ENCODE measurements at places on chromosomes 2 and 18.

- DNase-seq: no peak
Observed at GRCh38 chr2:221001381-221001801, 570.7 kb downstream of the EPHA4 start.

- no peak for DNase-seq
Observed at GRCh38 chr2:41784496-41784895, 263.3 kb upstream of the PKDCC start.

- DNase-seq: no peak
Observed at GRCh38 chr2:154264024-154264423, 392.3 kb downstream of the GALNT13 start.

DNA sequence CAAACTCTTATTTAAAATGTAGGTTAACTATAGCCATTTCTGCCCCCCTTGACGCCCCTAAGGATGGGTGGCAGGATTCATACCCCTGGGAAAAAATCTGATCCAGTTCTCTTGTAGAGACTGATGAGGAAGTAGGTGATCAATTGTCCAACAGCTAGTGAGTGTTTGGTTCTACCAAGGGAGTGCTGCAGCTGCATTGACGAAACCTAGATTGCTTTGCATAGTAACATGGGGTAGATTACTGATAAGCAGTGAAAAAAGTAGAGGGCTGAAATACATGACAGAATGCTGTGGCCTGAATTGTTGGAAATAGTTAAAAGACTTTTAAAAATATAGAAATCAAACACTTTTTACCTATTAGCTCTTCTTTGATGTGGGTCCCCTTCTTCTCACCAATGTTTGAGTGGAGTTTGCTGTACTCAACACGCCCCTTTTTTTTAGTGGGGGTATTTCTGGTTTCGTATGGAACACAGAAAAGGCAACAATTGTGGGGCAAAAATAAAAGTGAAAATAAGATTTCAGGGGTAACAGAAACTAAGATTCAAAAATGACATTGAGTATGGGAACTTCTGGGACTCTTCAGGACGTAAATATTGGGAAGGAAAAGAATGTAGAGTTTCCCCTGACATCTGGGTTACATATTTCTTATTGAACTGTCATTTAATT is 66.2 kb downstream of the MAIP1 start:
- no peak for DNase-seq

GRCh38 chr2:59912042-59912441 is 641.4 kb downstream of the BCL11A start:
- no peak for DNase-seq

GRCh38 chr2:5497874-5498273 is 194.3 kb upstream of the SOX11 start:
- no peak for DNase-seq

- no peak for DNase-seq
Observed at GRCh38 chr2:172922815-172923214, 152.8 kb upstream of the MAP3K20 start.

DNA sequence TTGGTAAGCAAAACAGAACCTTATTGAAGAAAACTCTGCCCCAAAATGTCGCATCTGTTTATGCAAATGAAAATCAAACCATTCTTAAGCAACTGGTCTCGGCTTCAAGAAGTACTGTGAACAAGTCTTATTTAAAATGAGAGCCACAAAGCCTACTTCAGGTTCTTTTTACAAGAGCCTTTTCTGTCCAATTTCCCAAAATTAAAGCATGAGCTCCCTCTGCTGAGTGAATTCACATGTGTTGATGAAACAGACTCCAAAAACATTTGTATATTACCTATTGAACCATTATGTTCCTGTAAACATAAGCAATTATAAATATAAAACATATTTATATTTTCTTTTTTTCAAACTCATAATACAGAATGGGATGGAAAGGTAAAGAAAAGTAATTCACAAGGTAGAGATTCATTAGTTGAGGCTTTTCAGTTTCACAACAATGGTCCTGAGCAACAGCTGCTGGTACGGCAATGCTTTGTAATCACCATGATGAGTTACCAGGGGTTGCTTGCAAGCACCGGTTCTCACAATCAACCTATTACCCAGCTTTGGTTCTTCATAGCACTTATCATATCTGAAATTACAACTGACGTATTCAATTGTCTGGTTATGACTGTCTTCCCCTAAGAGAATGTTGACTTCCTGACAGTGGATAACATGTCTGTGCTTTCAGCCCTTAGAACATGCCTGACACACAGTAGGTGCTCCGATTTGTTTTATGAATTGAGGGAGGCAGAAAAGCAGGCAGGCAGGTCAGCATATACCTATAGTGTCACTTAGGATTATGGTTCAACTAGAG is 108.4 kb upstream of the BZW1 start:
- no peak for DNase-seq

DNA sequence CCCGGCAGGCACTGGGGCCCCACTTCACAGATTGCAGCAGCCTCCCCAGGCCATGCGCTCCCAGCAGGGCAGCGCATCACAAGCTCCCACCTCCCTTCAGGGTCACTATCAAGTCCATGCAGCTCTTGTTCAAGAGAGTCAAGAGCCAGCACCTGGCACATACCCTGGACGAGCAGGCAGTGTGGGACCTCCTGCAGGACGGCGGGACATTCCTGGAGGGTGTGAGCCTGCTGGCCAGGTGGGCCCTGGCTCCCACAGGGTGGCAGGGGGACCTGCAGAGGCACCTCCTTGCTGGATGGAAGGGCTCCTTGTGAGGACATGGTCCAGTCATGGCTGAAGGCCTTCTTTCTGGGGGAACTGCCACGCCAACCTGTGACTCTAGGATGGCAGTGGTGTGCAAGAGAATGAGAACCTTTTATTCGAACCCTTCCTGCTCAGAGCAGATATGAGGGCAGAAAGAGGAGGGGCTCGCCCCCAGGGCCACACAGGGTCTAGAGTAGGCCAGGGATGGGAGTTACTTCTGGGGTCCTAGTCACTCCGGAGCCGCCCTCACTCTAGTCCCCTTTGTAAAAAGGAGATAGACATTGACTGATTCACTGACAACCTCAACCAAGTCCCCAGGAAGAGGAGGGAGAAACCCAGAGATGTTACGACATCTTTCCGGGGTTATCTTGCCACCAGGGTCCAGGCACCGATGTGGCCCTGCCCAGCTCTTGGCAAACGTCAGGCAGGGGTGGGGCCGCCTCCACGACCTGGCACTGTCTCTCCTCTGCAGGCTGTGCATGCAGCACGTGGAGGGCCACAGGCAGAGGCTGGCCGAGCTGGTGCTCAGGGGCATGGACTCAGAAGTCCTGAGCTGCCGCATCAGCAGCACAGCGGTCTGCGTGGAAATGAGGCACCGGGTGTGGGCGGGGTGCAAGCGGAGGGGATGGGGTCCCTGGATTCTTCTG is 31.3 kb downstream of the HJURP start:
- no peak for DNase-seq

DNA sequence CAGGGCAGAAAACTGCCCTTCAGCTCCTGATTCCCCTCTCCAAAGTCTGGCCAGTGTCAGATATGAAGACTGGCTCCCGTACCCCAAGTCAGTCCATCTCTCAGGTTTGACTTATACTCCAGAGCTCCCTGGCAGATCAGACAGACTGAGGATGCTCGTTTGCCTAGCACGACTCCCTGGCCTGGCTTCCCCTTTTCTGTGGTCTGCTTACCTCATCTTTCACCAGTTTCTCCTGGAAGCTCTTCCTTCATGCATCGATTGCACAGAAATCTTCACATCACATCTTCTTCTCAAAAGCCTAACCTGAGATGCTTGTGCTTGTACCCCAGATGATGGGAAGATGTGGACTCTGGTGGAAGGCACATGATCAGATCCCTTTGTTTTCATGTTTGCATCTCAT is 387.9 kb upstream of the POU3F3 start:
- DNase-seq: no peak

DNA sequence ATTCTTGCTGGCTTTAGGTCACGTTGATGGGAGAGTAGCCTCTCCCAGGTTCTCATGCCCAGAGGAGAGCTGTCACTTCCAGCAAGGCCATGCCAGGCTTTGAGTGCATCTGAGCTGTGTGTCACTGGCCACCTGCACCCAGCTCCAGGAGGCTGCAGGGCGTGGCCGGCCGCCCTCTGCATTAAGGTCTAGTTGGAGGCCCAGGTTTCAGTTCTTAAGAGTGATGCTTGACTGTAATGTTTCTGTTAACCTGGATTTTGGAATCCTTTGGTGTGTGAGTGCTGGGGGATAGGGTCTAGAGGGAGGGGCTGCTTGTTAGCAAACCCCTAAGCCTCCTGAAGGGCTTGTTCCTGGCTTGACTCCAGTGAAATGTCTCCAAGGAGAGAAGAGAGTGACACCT is 140.1 kb downstream of the ACOXL start:
- no peak for DNase-seq

GRCh38 chr2:240558236-240558761 is 511 bp upstream of the ANKMY1 start:
- no peak for DNase-seq

GRCh38 chr2:135169900-135170753 is 118.0 kb downstream of the RAB3GAP1 start:
- DNase-seq: no peak

DNA sequence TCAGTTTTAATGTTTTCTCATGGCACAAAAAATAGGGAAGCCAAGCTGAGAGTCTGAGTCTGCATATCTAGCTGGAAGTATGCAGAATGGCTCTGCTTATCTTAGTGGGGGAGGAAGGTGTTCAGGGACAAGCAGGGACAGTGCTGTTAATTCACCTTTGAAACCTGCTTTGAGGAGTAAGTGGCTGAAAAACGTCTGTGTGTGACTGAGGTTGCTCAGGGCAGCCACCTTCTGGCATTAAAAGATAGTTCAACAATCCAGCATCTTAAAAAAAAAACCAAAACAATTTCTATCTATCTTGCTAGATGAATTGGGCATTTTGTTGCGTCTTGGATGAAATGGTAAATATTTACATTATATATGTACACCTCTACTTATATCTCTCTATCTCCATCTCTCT is 2.0 kb upstream of the TRPM8 start:
- DNase-seq: no peak

DNA sequence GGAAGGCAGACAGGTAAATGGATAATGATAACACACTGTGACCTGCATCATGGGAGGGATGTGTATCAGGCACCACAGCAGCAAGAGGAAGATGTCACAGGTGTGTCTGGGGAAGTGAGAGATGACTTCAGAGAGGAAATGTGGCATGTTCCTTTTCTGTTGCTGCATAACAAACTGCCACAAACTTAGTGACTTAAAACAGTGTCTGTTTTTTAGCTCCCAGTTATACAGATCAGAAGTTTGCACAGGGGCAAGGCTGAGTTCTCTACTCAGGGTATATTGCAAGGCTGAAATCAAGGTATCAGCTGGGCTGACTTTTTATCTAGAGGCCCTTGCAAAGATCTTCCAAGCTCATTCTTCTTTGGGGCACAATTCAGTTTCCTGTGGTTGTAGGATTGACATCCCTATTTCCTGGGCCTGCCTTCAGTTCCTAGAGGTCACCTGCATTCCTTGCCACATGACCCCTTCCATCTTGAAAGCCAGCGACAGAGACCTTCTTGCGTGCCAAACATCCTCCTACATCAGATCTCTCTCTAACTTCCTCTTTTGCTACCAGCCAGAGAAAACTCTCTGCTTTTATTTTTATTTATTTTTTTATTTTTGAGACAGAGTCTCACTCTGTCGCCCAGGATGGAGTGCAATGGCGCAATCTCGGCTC is 2.1 kb upstream of the MAP3K2 start:
- peak; percentile 35 for DNase-seq

DNA sequence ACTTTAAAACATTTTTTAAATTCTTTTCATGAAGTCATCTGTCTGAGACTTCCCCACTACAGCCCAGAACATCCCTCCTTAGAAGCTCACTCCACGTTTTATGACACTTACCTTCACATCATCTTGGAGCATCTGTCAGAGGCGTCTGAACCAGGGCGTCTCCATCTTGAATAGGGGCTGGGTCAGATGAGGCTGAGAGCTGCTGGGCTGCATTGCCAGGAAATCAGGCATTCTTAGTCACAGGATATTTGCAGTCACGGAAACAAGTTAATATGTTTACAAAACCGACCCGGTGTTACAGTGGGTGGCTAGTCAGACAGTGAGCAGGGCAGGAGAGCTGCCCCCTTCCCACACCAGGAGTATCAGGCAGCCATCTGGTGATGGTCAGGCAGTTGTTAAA is 456.5 kb downstream of the FBXO15 start:
- DNase-seq: no peak

DNA sequence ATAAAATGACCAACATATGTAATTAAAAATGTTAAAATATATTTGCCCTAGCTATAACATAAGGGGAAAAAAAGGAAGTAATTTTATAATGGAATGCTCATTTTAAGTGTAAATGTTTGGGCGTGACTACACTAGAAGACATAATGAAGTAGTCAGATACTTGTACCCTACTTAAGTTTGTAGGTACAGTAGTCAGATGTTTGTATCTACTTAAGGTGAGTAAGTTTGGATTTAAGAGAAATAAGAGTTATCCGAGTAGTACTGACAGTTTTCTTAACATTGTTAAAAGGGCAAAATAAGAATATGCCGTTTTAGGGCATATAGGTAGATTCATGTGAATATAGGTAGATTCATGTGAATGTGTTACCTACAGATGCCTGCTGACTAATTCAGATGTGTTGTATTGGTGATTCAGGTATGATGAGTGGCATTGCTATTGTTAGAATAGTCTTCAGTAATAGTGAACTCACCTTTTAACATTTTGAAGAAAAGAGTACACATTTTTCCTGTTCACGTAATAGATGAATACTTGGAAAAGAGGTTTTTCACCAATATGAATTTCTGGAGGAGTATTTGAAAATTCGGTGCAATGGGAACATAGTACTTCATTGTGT is 14.9 kb downstream of the VAPA start:
- no peak for DNase-seq

- no peak for DNase-seq
Observed at GRCh38 chr2:207387001-207387571, 142.7 kb upstream of the CREB1 start.

All from KG1 (cell line).